ENCODE measurements at places on chromosomes 4 and X. TPM values are rescaled to one million over a fixed set of nuclear protein-coding genes. Genes with fewer than 3 reads are reported as not detected.

Gene GAB1
- 2.9 TPM for total RNA-seq

Gene SLC6A14
- not detected for total RNA-seq

Gene XAGE1A
- 36.0 TPM for total RNA-seq

Gene CYSLTR1
- total RNA-seq, result not detected

Gene SHROOM4
- not detected for total RNA-seq

Gene SH3TC1
- 8.7 TPM for total RNA-seq

Gene GPC3
- total RNA-seq, result not detected

Gene TMEM31
- not detected for total RNA-seq

Gene CPZ
- total RNA-seq, result 0.21 TPM

Gene CYTL1
- total RNA-seq, result not detected

Gene SUPT20HL2
- not detected for total RNA-seq

Gene CTAG2
- total RNA-seq, result not detected

Gene PPEF1
- total RNA-seq, result 0.78 TPM

Gene LNX1
- total RNA-seq, result not detected

Gene USP27X
- total RNA-seq, result 4.6 TPM

Gene TXLNG
- 14.5 TPM for total RNA-seq

Gene UNC5C
- total RNA-seq, result 0.01 TPM

Gene WDFY3
- 9.9 TPM for total RNA-seq

Gene RPS6KA3
- total RNA-seq, result 50.6 TPM

Gene TDO2
- total RNA-seq, result 0.43 TPM

Gene ADAMTS3
- not detected for total RNA-seq

Gene VCX
- total RNA-seq, result not detected

Gene ZFYVE28
- total RNA-seq, result 2.7 TPM

Gene FGF13
- total RNA-seq, result not detected

Gene AKAP14
- total RNA-seq, result not detected

Gene USP17L22
- total RNA-seq, result not detected

Gene GIMD1
- total RNA-seq, result not detected

Gene PABPC1L2A
- total RNA-seq, result not detected

Gene WDR45
- 62.1 TPM for total RNA-seq

Gene STOX2
- total RNA-seq, result 3.0 TPM

Gene VSIG1
- total RNA-seq, result 0.43 TPM

Gene NSD2
- total RNA-seq, result 36.5 TPM

Gene AFM
- total RNA-seq, result not detected

Gene ZAR1
- total RNA-seq, result 0.06 TPM

Gene CXCR3
- 0.16 TPM for total RNA-seq

Gene WAS
- 0.21 TPM for total RNA-seq

Gene PDK3
- total RNA-seq, result 6.3 TPM

Gene UGT2B10
- total RNA-seq, result not detected

Gene CC2D2A
- total RNA-seq, result 14.9 TPM

Gene MAGEB10
- not detected for total RNA-seq

Gene ENPEP
- 0.07 TPM for total RNA-seq
